ENCODE measurements at places on chromosomes 13 and 19.

DNA sequence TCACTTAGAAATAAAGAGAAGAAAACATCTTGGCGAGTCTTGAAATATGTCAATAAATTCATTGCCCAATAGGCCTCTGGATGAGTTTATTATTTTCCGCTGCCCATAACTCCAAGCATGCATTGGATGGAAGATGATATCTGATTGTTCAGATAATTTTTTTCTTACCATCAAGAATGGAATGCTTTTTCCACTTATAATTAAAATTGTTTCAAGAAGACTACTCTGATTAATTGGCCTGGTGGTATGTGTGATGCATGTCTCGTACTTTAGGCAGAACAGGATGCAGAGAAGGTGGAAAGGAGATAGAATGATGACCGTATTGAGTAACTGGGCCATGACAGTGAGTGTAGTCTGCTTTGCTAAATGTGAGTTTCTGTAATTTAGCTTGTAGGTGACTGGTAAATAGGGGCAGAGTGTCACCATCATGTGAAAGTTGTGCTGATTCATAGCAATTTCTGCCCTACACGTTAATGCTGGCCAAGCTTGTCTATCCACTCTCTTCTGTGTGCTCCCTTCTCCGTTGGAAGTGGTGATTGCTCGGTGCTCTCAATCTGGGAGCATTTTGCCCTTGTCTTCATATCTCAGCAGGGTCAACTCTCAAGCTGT lies 13.5 kb upstream of the SPATA13 start:
- DNase-seq, result no peak

GRCh38 chr19:56973713-56974555 lies 133.4 kb upstream of the PEG3 start:
- no peak for DNase-seq

DNA sequence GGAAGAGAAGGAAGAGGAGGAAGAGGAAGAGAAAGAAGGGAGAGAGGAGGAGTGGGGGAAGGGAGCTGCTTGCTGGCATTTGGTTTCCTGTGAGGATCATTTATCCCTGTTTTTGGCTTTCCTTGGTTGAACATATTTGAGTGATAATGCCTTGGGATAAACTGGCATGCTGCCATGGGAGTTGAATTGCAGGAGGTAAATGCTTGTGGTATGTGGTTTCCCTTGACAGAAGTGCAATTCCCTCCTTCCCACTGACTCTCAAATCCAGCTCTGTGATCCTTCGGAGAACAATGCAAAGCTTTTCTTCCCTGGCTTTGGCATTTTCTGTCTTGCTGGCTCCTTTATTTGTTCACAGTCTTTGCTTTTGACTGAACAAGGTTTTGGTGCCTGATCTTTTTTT lies 27.2 kb upstream of the CBY2 start:
- DNase-seq, result no peak

- DNase-seq, result no peak
Measured at GRCh38 chr13:77185721-77186120, 141.2 kb downstream of the MYCBP2 start.
